ENCODE measurements at places on chromosomes 1 and 21. TPM values are rescaled to one million over a fixed set of nuclear protein-coding genes. Genes with fewer than 3 reads are reported as not detected.

OR10J1 gene
- not detected for total RNA-seq

GRIK1 gene
- not detected for total RNA-seq

RUNX3 gene
- total RNA-seq: 0.10 TPM

NUDC gene
- 161 TPM for total RNA-seq

C1QB gene
- total RNA-seq: 0.33 TPM

SMIM12 gene
- total RNA-seq: 47.5 TPM

WNT4 gene
- 0.92 TPM for total RNA-seq

TP73 gene
- 4.7 TPM for total RNA-seq

CELA2B gene
- total RNA-seq: not detected

DAB1 gene
- total RNA-seq: 0.05 TPM

TAS1R2 gene
- total RNA-seq: not detected

FTCD gene
- 0.21 TPM for total RNA-seq

NHLH2 gene
- total RNA-seq: not detected

CAMK2N1 gene
- 4.4 TPM for total RNA-seq

KIF1B gene
- 33.0 TPM for total RNA-seq

TMEM53 gene
- total RNA-seq: 22.9 TPM

S100A8 gene
- total RNA-seq: not detected

ALX3 gene
- not detected for total RNA-seq

C1orf174 gene
- total RNA-seq: 41.2 TPM

PTGS2 gene
- not detected for total RNA-seq

KDF1 gene
- 3.2 TPM for total RNA-seq

PTCH2 gene
- total RNA-seq: 0.74 TPM

C1orf226 gene
- total RNA-seq: 38.4 TPM

FAAH gene
- total RNA-seq: 25.9 TPM

FNBP1L gene
- 25.1 TPM for total RNA-seq

ANGPTL7 gene
- not detected for total RNA-seq

KPRP gene
- total RNA-seq: not detected

AIM2 gene
- not detected for total RNA-seq

CTTNBP2NL gene
- total RNA-seq: 18.4 TPM

ZNF697 gene
- 7.1 TPM for total RNA-seq

WNT3A gene
- total RNA-seq: not detected

EFNA4 gene
- 8.0 TPM for total RNA-seq

LCE1A gene
- total RNA-seq: not detected

GPR153 gene
- 5.5 TPM for total RNA-seq

NBPF6 gene
- not detected for total RNA-seq

FNDC5 gene
- total RNA-seq: 2.6 TPM

OR2G6 gene
- not detected for total RNA-seq

VHLL gene
- total RNA-seq: 0.28 TPM

SELP gene
- total RNA-seq: not detected

WDR47 gene
- 9.6 TPM for total RNA-seq

CFAP141 gene
- total RNA-seq: not detected

ZNF691 gene
- 9.9 TPM for total RNA-seq

VSIG8 gene
- total RNA-seq: not detected

TMEM51 gene
- 25.8 TPM for total RNA-seq

MSH4 gene
- 0.26 TPM for total RNA-seq

DDAH1 gene
- 85.4 TPM for total RNA-seq

ARHGEF10L gene
- total RNA-seq: 5.9 TPM

COL11A1 gene
- total RNA-seq: 106 TPM

GBP3 gene
- total RNA-seq: 2.5 TPM

CHRNB2 gene
- 0.21 TPM for total RNA-seq

Measured in Panc1 (cell line).